H1 (cell line): ENCODE measurements at places on chromosomes 3 and 15.
A peak's percentile ranks its signal among the peaks of the same experiment; 100 is the strongest.

- DNase-seq = no peak
Observed at GRCh38 chr15:64134345-64134829, 17.1 kb upstream of the SNX22 start.

DNA sequence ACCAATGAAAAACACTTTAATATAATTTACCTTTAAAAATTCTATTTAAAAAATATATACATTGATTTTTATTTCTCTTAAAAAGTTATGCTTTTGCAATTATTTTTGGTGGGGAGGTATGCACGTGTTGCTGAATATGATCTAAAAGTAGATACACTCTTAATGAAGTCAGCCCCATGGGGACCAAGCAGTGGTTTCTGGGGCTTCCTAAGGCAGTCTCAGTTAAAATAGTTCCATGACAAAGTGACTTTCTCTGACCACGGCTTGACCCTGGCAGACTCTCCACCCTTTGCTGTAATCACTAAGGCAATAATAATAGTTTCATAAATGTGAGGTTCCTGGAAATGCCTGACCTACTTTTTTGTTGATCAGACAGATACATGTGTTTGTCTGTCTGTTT lies 50.4 kb downstream of the CCR4 start:
- no peak for DNase-seq

DNA sequence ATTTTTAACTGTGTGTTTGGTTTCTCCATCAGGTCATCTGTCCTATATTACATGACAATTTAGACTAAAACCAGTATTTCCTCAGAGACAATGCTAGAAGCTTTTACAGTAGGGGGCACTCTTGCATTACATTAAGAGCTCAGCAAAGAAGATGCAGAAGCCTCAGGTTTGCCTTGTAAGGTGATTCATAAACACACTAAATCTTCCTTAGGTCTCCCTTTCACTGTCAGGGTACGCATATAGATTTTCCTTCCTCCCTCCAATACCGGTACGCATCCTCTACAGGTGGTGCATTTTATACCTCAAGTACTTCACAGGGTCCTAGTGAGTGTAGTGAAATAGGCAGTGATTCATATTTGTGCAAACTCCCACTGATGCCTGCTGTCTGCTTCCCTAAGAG lies 46.5 kb downstream of the CD86 start:
- DNase-seq = no peak

DNA sequence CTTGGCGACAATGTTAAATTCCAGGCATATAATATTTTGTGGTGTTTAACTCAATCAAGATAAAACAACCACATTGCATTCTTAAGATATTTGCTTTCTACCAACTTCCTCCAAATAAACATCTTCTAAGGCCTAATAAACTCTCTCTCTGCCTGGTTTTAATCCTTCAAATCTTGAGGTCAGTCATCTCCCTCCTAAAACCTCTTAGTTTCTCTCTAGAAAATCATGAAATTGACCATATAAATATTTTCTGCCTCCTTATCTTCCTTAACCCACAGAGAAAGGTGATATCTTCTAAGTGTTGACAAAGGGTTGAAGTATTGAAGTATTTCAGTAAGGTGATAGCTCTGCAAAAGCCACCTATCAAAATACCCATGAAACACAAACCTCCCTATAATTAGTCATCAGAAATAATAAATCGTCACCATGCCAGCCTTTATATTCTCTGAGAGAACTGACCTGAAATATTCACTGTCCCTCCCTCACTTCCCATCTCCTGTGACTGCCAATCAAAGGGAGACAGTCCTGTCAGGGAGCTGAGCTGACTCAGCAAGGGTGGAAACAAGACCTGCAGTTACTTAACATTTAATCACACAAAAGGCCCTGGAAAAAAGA lies 1261.1 kb downstream of the ROBO1 start:
- no peak for DNase-seq

- no peak for DNase-seq
Observed at GRCh38 chr15:65197337-65197645, 12.1 kb upstream of the CLPX start.

- no peak for DNase-seq
Observed at GRCh38 chr3:68045976-68046375, 391.6 kb upstream of the SUCLG2 start.

GRCh38 chr3:70990185-70990584 lies 593.3 kb downstream of the FOXP1 start:
- DNase-seq = no peak

DNA sequence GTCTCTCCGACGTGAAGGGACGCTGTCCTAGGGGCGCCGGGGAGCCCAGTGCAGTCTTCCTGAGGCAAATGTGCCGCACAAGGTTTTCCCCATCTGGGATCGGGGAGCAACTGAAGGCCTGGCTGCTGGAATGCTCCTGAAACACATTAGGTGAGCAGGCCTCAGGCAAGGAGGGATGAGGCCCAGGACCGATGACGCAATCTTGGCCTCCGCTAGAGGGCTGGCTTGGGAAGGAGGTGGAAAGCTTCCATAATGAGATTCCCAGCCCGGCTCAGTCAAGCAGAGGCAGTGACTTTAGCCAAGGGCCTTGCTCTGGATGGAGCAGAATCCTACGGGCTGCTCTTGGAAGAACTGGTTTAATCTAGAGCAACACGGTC lies 50.8 kb downstream of the CPN2 start:
- no peak for DNase-seq

DNA sequence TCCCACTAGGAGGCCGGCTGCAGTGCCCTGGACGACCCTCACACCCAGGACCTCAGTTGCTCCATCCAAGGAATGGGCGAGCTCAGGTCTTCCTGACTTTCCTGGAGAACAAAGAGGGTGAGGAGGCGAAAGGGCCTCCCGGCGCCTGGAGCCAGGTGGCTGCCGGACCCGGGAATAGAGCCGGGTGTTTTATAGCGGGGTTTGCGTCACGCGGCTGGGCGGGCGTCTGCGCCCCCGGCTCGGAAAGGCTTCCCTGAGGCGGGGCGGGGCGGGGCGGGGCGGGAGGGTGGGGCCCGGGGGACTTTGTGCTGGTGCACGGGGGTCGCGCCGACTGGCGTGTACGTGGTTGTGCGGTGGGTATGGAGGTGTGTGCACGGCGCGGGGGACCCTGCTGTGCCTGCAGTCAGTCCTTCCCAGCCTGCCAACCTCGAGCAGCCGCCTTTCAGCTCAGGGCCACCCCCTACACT lies 4.6 kb upstream of the PRKCD start:
- DNase-seq = no peak

DNA sequence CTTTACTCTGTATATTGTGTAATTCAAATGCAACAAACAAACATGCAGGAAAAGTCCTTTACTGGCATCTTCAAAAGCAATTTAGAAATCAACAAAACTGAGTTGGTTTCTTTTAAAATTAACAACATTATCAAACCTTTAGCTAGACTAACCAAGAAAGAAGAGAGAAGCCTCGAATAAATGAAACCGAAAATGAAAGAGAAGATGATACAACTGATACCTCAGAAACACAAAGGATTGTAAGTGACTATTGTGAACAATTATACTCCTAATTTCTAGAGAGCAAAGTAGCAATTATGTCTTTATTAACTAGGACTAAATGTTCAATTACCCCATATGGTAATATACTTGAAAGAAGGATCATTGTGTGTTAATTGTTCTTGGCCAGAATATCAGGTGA lies 49.2 kb upstream of the P3H2 start:
- DNase-seq = no peak

- no peak for DNase-seq
Observed at GRCh38 chr3:48301800-48302166, 31.7 kb downstream of the SPINK8 start.

DNA sequence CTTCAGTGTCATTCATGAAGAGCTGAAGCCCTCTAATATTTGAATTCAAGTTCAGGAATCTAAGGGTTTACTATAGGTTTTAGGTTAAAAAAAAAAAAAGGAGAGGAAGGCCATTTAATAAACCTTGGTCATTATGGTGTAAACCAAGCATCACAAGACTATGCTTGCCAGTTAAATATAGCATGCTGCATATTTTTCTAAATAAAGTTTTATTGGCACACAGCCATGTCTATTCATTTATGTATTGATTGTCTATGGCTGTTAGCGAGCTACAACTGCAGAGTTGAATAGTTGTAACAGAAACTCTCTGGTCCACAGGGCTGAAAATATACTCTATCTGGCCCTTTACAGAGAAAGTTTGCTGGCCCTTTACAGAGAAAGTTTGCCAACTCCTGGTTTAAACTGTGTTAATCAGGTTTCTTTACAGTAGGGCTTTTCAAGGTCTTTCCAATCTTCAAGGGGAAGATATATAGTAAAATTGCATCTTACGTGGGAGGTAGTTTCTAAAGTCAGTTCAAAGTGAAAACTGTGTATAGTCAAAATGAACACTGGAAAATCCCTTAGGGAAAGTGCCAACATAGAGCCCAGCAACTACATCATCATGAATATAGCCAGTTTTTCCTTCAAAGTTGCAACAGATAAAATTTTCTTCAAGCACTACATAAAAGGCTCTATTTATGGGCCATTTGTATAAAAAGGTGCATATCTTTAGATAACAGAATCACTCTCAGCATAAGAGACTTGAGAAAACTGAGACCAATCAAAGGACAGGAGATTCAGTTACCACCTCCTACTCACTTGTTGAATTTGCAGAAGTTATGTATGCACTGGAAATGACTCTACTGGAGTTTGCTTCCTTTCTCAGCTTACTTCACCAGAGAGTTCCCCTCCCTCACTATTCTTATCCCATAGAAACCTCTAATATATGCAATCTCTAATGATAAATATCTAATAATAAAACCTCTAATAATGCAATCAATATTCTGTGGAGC lies 49.7 kb upstream of the FRMD4B start:
- no peak for DNase-seq

DNA sequence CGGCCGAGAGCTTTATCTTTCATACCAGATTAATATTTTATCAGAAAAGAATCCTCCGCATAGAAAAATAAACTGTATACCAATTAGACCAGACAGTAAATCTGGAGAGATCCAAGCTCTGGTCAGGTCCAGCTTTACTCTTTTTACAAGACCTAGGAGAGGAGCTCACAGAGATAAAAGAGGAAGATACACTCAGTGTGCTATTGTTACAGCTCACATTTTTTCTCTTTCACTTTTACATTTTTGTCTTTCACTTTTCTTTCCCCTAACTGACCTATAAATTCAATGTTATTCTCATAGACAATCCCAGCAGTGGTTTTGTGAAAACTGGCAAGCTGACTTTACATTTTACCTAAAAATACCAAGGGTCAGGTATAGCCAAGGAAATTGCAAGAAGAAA lies 55.8 kb downstream of the GUCA1C start:
- no peak for DNase-seq

- DNase-seq = no peak
Observed at GRCh38 chr3:187077085-187077484, 62.2 kb downstream of the RPL39L start.

DNA sequence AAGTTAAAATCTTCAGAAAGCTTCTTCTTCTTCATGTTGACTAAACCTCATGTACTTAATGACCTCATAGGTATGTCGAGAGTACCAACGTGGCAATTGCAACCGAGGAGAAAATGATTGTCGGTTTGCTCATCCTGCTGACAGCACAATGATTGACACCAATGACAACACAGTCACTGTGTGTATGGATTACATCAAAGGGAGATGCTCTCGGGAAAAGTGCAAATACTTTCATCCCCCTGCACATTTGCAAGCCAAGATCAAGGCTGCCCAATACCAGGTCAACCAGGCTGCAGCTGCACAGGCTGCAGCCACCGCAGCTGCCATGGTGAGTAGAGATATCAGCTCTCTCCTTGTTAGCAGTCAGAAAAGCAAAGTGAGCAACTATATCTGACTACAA lies 176.5 kb downstream of the MBNL1 start:
- DNase-seq = no peak

DNA sequence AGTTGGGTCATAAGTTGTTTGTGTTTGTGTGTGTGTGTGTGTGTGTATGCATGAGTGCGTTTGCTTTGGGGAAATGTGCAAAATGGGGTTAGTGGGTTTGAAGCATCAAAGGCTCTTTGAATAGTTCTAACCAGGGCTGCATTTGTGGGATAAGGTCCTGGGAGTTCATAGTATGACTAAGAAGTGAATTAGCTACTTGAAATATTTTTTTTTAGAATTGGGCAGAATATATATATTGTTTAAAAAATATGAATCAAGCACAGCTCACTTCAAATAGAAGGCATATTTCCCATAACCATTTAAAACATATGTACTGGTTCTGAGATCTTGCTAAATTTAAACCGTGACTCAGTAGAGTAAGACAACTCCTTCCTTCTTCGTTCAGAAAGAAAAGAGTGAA lies 43.1 kb downstream of the IGF2BP2 start:
- no peak for DNase-seq

GRCh38 chr3:28053759-28054158 lies 187.7 kb upstream of the CMC1 start:
- no peak for DNase-seq

GRCh38 chr15:57686657-57687056 lies 19.9 kb upstream of the POLR2M start:
- no peak for DNase-seq

- DNase-seq = no peak
Observed at GRCh38 chr15:57218826-57219576, 157.3 kb upstream of the CGNL1 start.

GRCh38 chr3:100260081-100260684 lies 609 bp upstream of the TBC1D23 start:
- DNase-seq = no peak

DNA sequence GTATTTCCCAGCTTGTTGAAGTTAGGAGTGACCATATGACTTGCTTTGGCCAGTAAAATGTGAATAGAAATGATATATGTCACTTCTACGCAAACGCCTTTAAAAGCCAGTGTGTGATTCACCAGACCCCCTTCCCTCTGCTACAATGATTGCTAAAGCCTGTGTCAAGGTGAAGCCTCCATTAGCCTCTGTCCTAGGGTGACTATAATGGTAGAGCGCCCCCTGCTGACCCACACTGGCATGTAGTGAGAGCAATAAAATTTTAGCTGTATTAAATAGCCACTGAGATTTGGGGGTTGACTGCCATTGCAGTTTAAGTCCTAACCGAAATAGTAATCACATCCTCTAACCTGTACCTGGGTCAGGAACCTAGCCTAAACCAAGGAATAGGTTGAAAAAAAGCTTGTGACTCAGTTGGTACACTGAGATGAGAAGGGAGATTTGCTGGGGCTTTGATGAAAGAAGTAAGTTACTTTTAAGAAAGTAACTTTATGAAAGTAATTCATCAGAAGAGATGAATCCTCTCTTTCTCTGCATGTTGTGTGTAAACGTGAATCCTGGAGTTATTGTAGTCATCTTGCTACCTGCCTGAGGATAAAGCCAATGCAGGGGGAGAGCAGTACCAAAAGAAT lies 52.6 kb downstream of the GTF2E1 start:
- peak; percentile 70 for DNase-seq

DNA sequence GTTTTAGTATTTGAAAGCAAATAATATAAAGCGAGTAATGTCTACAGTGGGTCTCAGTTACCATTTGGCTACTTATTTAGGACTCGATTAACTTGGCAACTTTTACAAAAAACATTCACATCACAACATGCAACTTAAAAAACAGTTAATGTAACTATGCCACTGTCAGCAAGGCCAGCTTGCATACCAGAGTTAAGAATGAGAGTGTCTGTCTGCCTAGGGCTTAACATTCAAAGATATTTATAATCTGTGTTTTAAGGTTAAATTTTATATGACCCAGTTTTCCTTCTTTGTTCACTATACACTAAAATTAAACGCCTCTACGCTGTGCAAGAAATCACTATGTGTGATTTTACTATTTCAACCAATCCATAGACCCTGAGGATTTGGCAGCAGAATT lies 5.2 kb upstream of the CDAN1 start:
- DNase-seq = no peak
